ENCODE measurements at places on chromosomes 7 and 10.

- no peak for DNase-seq
These were observed 135.0 kb downstream of the DYNC1I1 start for GRCh38 chr7:95907337-95907736.

DNA sequence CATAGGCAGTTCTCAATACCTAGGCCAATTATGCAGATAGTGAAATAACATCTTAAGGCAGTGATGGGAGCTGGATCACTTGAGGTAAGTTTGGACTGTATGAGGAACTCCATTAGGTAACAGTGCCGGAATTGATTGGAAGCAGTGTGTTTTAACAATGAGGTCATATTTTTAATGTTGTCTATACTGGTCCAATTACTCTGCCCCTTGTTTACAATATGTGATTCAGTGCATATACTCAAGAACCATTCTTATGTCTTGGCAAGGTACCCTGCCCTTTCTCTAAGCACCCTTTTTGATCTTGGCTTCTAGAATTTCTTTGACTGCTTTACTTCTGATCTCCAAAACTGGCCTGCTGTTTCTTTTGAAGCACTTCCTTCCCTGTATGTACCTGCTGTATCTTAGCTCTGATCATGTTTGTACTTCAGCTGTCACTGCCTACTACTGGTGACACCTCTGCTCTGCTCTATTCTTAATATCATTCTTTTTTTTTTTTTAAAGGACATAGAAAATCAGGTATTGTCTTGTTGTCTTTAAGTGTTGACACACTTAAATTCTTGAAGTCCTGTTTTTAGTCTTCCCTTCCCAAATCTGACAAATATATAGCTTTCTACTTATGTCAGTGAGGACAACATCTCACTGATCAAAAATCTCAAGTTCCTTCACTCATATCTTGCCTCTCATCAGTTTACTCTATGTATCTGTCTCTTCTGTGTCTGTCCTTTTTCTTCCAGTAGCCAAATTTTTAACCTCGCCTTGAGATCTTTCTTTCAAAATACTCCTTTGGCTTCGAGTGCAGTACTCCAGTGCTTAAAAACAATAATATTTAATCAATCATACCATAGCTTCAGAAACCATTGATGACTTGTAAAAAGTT, 46.4 kb upstream of the RPA3 start:
- DNase-seq: no peak

DNA sequence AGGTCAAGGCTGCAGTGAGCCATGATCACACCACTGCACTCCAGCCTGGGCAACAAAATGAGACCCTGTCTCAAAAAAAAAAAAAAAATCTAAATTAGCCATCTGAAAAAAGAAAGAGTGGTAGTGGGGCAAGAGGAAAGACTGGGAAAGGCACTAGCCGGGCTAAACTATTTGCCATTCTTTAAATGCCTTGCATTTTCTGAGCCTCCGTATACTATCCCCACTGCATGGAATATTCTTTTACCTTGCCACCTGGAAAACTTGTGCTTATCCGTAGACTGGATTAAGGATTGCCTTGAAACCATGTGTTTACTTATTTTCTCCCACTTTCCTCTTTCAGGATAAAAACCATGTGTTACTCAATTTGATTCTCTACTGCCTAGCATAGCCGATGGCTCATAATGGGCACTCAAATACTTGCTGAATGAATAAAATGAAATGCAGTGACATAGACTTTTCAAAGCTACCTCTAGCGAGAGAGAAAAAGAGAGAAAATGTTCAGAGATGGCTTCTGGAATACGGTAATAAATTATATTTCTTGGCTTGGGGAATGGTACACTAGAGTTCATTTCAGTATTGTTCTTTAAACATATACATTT, 30.6 kb downstream of the HYCC1 start:
- no peak for DNase-seq

DNA sequence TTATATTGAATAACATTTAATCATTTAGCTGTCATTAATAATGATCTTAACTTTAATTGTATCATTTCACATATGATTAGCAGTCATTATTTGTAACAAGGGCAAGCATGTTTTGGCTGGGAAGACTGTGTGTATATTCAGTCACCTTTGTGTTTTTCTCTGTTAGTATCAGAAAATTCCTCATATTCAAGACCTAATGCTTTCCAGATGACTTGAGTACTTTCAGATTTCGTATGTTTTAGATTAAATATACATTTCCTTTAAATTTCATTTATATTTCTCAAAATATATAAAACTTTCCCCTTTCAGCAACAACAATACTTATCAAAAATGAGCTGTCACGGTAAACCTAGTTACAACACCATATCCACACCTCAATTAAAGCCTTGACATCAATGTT, 6.3 kb upstream of the CACNA2D1 start:
- no peak for DNase-seq

DNA sequence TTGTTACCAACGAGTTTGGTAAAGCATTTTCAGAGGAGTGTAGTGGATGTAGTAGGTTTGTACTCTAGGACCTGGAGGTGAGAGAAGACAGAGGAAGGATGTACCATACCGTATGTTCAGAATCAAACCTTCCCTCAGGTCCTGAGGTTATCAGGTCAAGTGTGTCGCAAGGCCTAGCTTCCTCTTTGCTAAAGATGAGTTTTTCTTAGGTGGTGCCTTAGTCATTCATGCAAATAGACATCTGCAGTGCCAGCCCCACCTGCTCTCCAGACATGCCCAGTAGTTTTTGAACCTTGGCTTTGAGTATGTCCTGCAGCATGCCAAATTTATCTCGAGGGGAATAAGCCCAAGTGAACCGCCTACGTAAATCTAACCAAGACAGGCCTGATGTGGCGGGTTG, 71.3 kb downstream of the HDAC9 start:
- no peak for DNase-seq

- no peak for DNase-seq
These were observed 91.7 kb downstream of the MLLT10 start for GRCh38 chr10:21625623-21626229.

DNA sequence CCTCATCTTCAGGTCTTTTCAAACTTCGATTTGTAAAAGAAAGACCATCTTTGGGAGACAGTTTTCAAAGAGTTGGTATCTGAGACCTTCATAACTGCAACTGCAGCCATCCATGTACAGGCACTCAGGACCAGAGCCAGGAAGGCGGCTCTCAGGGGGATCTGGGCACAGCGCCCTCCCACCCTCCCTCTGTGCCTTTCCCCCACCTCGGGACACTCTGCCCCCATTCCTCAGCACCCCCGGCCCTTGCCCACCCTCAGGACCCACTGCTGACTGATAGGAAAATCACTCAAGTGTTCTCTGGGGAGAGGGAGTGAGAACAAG, 143.6 kb downstream of the CUBN start:
- DNase-seq: no peak

Data from T-helper 22 cell (primary cell).